Substantia nigra (tissue), 51 donors: ENCODE measurements at places on chromosomes 4 and X.
A peak's percentile ranks its signal among the peaks of the same experiment; 100 is the strongest.

DNA sequence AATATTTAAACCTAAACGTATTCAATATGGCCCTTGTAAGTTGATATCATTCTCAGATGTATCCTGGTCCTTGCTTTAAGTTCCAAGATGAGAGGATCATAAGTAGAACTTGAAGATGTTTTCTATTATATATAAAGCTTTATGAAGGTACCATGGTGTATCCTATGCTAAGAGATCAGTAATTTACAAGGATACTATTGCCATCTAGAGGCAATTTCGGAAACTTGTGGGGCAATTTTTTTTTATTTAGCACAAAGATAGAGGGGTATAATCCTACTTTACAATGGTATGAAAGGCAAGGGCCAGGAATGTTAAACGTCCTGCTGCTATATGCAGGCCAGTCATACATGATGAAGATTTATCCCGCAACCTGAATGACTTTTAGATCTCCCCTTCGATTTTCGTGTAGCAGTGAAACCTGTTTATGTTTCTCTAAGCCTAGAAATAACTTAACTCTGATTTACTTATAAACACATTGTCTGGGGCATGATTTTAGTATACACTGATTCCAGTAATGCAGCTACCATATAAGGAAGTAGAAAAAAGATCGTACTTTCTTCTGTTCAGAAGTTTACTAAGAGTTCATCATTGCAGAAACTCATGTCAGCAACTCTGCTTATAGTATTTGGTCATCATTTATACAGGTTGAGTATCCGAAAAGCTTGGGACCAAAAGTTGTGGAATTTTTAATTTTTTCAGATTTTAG lies 2.6 kb downstream of the SLC25A31 start:
- DNase-seq = no peak

DNA sequence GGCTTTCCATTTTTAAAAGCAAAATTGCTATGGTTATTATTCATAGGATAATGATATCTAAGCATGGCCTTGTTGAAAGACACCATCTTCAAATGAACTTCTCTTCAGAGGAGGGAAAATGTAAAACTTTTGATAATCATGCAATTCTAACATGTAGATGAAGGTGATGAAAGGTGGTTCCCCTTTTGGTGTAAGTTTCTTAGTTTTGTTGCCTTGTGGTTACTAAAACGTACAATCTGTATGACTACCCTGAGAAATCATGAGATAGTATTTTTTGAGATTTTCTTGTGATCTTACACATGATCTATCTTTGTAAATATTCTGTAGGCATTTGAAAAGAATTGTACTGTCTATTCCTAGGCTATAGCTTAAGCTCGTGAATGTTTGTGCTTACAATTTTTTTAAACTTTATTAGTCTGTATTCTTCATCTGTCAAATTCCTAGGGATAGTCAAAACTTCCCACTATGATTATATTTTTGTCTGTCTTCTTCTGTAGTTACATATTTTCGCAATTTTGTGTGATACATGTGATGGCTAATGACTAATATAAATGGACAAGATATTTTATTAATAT lies 47.5 kb downstream of the PTPN13 start:
- no peak for DNase-seq

DNA sequence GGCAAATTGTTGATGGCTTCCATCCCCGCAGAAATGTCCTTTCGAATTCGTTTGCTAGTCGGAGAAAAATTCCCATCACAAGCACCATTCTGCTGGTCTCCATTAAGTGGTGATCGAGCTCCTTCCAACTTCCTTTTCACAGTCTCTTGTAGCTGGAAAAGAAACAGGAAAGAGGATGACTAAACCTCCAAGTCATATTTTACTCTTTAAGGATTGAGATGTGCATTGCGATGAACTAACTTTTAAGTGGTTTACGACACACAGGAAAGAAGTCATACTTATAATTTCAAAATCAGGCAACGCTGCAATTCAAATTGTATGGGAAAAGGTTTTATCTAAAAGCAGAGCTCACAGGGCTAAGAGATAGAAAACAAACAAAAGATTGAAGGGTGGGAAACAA lies 225.2 kb downstream of the MGST2 start:
- no peak for DNase-seq

DNA sequence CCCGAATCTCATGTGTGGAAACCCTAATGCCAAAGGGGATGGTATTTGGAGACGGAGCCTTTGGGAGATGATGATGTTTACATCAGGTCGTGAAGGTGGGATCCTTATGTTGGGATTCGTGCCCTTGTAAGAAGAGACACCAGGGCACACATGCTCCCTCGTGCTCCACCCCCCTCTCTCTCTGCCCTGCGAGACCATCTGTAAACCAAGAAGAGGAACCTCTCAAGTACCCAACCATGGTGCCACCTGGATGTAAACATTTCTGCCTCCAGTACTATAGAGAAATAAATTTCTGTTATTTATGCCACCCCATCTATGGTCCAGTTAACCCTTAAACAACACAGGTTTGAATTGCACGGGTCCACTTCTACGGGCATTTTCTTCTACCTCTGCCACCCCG lies 179.4 kb downstream of the DHRSX start:
- no peak for DNase-seq

DNA sequence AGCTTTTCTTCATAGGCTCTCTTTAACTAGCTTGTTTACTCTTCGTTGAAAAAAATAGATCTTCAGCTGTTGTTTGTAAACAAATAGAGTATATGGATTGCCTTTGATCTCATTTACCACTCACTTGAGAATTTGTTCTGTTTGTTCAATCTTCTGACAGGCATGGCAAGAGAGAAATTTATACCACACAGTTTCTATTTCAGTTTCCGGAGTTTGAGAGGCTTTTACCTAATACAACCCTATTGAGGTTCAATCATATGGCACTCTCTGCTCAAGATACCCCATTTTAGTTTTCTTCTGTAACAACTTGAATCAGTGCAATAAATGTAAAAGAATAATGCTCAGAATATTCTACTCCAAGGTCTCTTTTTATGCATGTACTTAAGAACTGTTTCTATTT lies 148.0 kb downstream of the EMCN start:
- DNase-seq = no peak

DNA sequence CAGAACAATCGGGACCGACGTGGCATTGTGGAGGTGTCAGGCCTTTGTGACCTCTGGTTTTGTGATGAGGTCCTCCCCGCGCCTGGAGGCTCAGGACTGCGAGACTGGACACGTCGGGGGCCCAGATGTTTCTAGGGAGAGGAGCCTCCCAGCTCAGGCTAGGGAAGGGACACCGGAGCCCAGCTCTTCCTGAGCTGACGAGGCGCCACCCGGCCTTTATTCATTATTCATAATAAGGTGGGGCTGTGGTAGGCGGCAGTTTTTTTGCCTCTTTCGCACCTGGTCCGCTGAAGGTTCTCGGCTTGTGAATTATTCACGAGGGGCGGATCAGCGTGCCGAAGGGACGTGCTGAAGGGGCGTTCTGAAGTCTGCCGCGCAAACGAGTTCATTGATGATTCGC lies 2.3 kb upstream of the UBA1 start:
- no peak for DNase-seq

DNA sequence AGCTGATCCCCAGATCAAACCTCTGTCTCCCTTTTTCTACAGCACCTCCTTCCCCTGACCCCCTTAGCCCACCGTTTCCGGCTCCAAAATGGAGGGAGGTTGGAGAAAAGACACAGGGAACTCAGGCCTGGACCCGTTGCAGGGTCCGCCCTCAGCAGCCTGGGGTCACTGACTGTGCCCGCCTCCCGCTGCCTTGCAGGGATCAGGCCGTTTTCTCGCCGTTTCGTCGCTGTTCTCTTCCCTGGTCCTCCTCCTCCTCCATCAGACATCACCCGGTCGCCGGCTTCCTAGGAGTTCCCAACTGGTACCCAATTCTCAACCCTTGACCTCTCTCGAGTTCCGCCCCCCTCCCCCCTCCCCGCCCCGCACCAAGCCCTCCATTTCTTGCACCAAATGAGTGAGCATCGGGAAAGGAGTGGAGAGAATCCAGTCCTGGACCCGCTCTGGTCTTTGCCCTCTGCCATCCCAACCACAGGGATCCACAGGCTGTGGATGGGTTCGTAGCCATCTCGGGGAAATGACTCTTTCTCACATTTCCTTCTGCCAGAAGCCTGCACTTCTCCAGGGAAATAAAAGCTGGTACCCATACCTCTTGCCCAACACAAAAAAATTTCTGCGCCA lies 493 bp downstream of the TCEAL5 start:
- no peak for DNase-seq

DNA sequence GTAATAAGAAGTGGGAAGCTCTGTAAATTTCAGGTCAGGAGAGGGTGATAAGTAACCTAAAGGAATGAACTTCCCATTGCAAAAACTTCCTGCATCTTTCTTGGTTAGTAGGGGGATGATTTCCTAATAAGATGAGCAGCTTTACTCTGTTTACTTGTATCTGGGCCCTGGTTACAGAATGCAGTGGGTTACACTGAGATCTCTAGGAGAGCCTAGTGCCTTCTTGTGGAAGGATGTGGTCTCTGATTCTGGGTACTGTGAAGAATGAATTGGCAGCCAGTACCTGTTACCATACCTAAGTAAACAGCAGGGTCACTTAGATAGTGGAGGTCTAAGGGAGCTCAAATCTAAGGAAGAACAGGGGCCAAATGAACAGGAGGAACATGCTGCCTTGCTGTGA lies 320.6 kb downstream of the ARHGAP10 start:
- DNase-seq = no peak

GRCh38 chr4:186685767-186686183 lies 37.9 kb downstream of the FAT1 start:
- DNase-seq = no peak

- no peak for DNase-seq
These were observed at the start of gene HAND2 for GRCh38 chr4:173529477-173530325. TSS of gene HAND2 (minus strand) at chr4:173530229. CDS start at chr4:173529289, 940 bp downstream.

DNA sequence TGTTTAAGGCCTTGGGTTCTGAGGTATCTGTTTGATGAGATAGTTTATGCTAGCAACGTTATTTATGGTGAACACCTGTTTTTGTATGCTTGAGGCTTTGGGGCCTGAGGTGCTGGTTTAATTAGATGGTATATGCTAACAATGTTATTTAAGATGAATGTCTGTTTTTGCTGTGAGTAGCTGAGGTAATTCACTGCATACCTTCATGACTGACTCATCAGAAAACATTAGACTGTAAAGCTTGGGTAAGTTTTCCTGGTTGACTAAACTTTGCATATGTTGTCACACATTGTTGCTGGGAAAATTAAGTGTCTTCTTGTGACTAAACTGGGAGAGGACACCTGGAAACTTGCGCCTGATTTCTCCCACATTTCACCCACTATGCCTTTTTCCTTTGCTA lies 1026.6 kb downstream of the RAPGEF2 start:
- no peak for DNase-seq

DNA sequence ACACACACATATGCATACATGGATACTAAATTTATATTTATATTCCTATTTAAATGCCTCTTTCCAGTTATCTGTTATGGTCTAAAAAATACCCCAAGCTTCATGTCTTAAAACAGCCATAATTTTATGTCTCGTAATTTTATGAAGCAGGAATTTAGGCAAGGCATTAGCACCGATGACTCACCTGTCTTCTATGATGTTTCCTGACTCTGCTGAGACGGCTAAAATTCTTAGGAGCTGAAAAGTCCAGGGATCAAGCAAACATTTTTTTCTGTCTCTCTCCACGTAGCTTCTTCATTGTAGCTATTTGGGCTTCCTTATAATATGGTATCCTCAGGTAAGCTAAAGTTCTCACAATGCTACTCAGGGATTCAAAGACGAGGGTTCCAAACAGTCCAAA lies 930.3 kb downstream of the STIM2 start:
- DNase-seq = no peak

- DNase-seq = no peak
These were observed 89.3 kb upstream of the SRD5A3 start for GRCh38 chr4:55256787-55257186.

DNA sequence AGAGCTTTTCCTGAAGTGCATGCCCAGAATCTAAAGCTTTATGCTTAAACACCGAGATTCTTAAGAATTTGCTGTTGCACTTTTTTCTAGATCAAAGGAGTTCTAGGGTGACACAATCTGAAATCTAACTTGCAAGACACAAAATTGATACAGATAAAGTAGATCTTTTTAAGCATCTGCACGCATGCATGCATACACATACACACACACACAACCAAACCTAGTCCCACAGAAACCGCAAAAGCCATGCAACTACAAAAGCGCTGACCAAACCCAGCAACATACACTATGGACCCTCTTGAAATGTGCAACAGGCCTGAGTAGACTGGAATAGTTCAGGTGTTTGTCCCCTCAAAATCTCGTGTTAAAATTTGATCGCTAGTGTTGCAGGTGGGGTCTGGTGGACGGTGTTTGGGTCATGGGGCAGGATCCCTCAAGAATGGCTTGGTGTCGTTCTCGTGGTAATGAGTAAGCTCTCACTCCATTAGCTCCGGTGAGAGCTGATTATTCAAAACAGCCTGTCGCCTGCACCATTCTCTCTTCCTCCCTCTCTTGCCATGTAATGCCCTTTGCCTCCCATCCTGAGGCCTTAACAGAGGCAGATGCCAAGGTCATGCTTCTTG lies 52.7 kb downstream of the IRF2 start:
- DNase-seq = no peak

GRCh38 chr4:5471691-5472090 lies 236.7 kb downstream of the EVC2 start:
- no peak for DNase-seq

GRCh38 chr4:1242506-1243450 lies 6.2 kb downstream of the CTBP1 start:
- DNase-seq = no peak

DNA sequence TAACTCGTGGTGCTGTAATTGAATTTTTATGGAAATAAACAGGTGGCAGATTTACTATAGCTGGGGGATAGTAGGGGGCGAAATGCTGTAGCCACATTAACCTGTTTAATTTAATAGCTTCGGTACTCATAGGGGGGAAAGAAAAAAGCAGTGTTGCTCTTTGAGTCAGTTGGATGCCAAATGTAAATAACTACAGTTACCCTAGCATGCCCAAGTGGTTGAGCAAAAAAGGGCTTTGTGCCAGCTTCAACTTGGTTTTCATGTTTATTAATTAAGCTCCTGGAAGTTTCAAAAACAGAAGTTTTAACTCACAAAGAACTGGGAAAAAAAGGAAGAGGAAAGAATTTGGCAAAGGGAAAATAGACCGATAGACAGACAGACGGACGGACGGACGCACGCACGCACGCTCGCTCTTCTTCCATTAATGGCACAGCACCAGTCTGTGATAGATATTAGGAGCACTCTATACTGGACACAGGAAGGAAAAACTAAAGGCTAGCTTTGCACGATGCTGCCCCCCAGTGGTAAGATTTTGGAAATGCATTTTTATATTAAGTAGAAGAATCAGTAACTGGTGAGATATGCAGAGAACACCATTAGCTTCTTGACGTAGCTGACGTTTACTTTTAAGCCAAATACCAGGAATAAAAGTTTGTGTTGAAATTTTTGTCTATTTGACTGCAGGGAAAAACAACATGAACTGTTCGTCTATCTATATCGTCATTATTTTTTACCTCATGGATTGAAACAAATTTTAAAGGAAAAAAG lies 151.8 kb downstream of the SLC7A11 start:
- peak; percentile 32 for DNase-seq

GRCh38 chrX:40358994-40359393 lies 221.8 kb upstream of the ATP6AP2 start:
- DNase-seq = no peak

- DNase-seq = no peak
These were observed 57.3 kb upstream of the BCOR start for GRCh38 chrX:40154853-40155588.
